ENCODE measurements at places on chromosomes 4 and X.

GRCh38 chr4:147477439-147477838, 3.5 kb upstream of the EDNRA start:
- DNase-seq, result no peak

DNA sequence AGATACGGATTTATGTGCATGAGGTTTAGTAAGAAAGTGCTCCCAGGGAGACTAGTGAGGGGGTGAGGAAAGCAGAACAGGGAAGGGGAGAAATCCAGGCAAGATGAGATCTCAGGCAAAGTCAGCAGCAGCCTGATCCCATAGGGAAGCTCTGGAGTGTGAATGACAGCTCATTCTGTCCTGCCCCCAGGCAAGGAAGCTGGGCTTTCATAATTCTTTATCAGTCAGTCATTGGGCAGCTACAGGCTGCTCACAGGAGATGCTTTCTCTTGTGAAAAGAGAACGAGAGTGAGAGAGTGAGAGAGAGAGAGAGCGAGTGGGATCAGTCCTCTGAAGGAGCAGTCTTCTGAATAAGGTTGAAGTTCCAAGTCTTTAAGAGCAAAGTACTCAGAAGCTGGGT, 48.1 kb downstream of the SRPX start:
- DNase-seq, result no peak

- DNase-seq, result no peak
Measured at GRCh38 chr4:88720451-88721428, 23.1 kb upstream of the NAP1L5 start.

GRCh38 chrX:7689791-7690412, 153.1 kb upstream of the VCX start:
- DNase-seq, result no peak

GRCh38 chr4:73741750-73742489, 1.6 kb downstream of the CXCL8 start:
- DNase-seq, result no peak

GRCh38 chr4:147813109-147813773, 81.4 kb downstream of the ARHGAP10 start:
- DNase-seq, result no peak
